ENCODE measurements at places on chromosomes 1 and 21.

DNA sequence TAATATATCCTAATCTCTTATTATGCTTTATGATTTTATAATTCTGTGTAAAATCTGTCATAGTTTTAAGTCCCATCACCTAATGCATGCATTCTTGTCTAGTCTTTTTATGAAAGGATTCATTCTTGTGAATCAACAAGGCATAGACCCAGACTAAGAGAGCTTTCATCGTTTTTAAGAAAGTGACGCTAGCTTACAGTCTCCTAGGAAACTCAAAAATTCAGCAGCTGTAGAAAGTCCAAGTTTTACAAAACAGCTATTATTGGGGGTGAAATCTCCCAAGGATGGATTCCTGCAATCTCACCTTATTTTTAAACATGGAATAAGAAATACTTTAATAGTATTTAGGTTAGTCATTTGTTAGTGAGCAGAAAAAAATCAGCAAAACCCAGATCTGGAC, 104.7 kb downstream of the NCAM2 start:
- DNase-seq, result no peak

DNA sequence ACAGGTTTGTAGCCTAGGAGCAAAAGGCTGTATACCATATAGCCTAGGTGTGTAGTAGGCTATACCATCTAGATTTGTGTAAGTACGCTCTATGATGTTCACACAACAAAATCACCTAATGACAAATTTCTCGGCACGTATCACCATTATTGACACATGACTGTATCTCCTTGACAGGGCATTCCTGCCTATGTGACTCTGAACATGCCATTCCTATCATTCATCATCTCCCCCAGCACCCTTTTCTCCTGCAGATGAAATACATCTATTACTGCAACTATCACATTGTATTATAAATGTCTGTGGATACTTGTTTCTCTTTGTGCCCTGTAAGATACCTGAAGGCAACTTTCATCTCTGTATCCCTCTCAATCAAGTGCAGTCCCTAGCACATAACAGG, 29.9 kb downstream of the TP53BP2 start:
- DNase-seq, result no peak

DNA sequence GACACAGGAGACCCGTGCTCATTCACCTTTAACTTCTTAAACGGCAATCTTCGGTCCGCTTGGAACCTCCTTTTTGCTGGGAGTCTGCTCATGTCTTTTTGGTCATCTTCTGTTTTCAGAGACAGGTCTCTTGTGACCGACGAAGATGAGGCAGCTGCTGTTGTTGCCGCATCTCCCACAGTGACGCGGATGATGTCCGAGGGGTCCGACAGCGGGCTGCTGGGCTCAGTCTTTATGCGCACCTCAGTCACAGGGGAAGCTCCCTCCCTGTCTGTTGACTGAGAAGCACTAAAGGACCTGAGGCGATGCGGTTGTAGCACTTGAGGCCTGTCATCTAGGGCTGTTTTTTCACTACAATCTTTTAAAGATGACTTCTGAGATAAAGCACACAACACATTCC, 17.6 kb downstream of the ZBTB21 start:
- DNase-seq, result no peak

DNA sequence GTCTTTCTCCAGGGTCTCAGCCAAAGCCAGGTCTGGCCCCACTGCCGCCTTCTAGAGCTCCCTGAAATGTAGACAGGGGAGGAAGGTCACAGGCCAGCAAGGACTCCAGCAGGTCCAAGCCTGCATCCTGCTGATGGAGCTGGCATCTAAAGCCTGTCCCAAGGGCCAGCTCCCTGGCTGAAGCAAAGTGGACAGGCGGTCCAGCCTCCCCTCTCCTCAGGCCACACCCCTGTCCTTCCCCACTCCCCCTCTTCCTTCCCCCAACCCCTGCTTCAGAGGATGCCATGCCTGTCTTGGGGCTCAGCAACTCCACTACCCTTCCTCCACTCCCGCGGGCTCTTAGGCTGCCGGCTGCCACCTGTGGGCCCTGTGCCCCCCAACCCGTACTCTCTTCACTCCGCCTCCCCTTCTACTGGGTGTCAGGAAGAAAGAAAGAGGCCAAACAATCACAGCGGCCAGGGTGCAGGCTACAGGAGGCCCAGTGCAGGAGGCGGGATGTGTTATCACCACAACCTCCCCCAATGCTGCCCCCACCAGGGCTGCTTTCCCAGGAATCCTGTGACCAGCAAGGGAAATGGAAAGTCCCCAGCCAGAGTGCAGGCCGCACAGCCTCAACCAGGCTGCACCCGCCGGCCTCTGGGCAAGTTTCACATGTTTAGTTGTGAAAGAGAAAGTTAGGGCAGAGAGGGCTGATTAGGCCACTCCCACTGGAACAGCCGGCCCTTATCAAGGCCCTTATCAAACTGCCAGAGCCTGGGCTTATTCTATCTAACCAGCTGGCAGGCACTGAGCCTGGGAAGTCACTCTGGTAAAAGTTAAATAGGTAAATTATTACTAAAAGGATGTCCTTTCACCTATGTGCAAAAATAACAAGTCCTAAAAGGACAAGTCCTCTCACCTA, 34.1 kb downstream of the ACOT7 start:
- peak; percentile 59 for DNase-seq

DNA sequence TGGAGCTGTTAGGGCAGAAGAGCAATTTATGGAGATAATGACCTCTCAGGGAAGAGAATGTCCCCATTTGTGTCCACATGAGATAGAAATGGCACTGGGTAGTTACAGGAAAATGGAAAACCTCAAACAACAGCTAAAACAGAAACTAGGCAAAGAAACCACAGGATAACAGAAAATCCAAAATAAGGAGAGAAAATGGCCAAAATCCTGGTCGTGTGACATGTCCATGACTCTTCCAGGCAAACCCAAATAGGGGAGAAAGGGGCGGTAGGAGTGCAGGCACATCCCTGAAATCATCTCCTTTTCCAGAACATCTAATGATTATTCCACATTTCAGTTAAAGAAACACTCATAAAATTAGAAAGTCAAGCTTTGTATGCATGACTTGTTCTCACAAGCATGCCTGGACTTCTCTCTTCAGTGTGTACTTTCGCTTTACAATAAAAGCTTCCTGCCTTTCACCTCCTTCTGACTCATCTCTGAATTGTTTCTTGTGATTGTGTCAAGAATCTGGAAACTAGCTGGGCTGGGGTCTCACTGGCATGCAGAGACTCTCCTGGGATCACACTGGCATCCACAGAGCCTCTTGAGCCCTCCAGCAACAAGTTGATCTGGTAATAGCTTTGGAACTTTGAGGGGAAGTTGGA, 171.4 kb upstream of the ZP4 start:
- DNase-seq, result no peak

DNA sequence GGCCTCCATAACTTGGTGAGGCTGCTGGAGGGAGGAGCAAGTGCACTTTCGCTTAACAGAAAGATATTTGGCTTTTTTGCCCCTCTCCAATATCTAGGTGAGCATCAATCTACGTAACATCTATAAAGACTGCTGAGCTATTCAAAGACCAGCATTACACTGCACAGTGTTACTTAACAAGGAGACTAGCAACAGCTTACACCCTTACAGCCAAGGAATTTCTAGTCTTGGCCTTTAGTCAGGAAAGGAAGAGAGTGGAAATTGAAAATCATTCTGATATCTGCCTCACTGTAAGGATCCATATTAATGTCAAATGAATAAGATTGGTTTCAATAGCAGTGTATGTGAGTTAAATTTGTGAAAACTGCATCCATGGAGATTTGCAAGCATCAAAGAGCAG, 163.9 kb upstream of the DUSP10 start:
- DNase-seq, result no peak
